ENCODE measurements at places on chromosomes 13 and 19. TPM values are rescaled to one million over a fixed set of nuclear protein-coding genes. Genes with fewer than 3 reads are reported as not detected.

DNA sequence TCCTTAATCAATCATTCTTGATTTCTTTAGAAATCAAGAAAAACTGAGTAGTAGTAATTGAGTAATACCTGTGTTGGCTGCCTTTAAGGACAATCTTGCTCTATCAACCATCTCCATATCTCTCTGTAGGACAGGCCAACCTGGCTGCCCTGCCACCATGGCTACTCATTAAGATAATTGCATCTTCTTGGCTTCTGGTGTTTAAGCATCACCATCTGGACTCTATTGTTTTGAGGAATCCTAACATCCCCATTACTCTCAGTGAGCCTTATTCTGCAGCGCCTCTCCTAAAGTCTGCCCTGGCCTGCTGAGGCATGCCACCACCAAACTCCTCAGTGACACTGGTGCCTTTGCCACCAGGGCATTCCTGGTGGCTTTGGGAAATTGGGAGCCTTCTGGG lies 442.6 kb upstream of the ZNF507 start:
- no peak for DNase-seq

DNA sequence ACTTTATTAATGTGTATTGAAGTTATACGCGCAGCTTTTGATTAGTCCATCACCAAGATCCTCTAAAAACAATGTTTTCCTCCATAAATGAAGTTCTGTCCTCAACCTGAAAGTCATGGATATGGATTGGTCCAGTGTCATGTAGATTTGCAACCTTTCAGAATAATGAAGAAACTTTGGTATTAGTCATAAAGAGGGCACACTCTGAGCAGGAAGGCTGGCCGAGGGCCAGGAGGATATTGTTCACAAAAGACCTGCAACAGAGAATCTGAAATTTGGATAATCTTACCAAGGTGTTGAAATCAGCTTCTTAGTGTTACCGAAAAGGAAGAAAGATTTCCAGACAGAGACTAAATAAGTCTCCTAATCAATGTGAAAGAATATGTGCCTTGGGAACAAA lies 20.7 kb downstream of the CLDN10 start:
- DNase-seq: no peak

- DNase-seq: no peak
These were observed 103.5 kb downstream of the POSTN start for GRCh38 chr13:37495046-37495445.

GRCh38 chr13:99477493-99477892 lies 23.8 kb upstream of the TM9SF2 start:
- DNase-seq: no peak

GRCh38 chr13:66273011-66273410 lies 957.1 kb downstream of the PCDH9 start:
- no peak for DNase-seq

- DNase-seq: no peak
These were observed 20.8 kb upstream of the POU2F2 start for GRCh38 chr19:42152910-42153671.

DNA sequence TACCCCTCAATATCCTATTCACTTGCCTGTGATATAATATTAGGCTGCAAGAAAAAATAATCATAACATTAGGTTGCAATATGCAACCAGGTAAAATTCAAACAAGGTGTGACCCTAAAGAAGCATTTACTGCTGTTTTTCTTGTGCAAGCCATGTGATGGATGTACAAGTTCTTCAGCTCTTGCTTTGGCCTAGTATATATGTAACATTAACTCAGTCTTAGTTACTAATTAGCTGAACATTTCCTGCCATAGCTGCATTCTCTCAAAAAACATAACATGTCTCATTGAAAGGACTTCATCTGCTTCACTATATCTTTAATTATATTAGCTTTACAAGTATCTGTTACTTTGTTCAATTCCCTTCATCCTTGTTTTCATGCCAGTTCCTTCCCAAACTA lies 406.8 kb upstream of the HTR2A start:
- DNase-seq: no peak

GRCh38 chr19:14023404-14024235 lies 4.3 kb upstream of the RLN3 start:
- peak; percentile 82 for DNase-seq

DNA sequence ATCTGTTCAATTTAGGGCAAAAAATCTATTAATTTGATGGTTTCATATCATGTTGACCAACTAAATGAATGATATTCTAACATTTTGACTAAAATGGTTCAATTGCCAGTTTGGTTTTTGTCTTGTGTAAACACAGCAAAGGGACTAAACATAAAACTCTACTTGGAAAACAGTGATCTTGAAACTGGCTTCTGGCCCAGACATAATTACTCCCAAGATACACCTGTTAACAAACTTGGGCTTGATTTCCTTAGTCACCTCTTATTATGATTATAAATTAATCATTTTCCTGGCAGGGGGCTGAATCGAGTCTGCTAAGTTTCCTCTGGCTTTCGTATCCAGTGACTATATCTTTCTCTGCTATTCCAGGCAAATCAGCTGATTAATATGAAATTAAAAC lies 78.0 kb upstream of the OXGR1 start:
- DNase-seq: no peak

GRCh38 chr13:61415749-61416148 lies at the start of gene PCDH20:
Gene PCDH20, minus strand, starts transcription at chr13:61415849. Its CDS starts 691 bp downstream, at chr13:61415158.
- DNase-seq: no peak

EBI3 gene
- total RNA-seq: 47.4 TPM

RFPL4AL1 gene
- total RNA-seq: not detected
